ENCODE measurements at places on chromosomes 12 and 14. TPM values are rescaled to one million over a fixed set of nuclear protein-coding genes. Genes with fewer than 3 reads are reported as not detected.

Gene LBHD2
- not detected for total RNA-seq

Gene ABCD2
- total RNA-seq: 0.74 TPM

GRCh38 chr14:37369425-37369824, 171.7 kb downstream of the MIPOL1 start:
- no peak overlapping the region for H3K27ac ChIP-seq
- H3K4me3 ChIP-seq: no peak overlapping the region

GRCh38 chr12:57836442-57837375, 9.8 kb downstream of the CTDSP2 start:
- H3K27ac ChIP-seq: peak overlapping the region; percentile 59
- peaks cover 59% of the 10 kb centered on the region for H3K4me1 ChIP-seq
- H3K27me3 ChIP-seq: no peaks in the 10 kb centered on the region
- no peak overlapping the region for H3K4me3 ChIP-seq
- peak; percentile 99 for DNase-seq
- peaks cover 15% of the 10 kb centered on the region for H3K36me3 ChIP-seq

Gene CLEC12A
- total RNA-seq: 15.0 TPM

DNA sequence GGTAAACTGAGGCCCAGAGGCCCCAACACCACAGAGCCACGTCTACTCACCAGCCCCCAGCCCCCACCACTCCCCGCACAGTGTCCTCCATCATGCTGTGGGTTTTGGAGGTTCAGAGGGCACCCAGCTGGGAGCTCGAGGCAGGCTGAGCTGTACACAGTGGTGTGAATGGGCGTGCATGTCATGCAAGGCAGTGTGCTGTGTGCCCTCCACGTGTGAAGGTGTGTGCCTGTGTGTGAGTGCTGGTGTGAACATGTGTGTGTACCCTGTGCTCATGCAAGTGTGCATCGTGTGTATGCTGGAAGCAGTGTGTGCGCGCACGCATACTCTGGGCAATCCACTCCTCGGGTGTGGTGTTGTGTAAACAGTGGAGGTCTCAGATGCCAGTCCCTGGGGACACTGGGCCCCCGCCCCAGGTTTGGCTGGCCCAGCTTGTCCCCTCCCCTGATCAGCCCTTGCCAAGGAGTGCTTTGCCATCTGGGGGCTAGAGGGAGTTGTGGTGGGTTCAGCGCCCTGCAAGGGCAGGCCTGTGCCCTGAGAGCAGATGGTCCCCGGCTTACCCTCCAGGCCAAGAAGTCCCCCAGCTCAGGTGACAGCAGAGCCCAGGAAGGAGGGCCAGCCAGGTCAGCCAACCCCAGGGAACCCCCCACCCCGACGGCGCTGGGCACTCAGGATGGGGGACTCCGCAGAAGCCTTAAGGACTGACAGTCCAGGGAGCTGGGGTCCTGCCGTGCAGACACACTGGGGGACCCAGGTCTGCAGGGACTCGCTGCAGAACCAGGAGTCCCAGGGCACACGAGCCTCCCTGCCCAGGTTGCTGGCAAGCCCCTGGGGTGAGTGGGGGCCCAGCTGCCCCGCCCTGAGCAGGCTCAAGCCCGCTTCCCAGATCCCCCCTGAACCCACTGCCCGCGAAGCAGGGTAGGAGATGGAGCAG, 23.8 kb upstream of the GPR132 start:
- H3K27me3 ChIP-seq: no peaks in the 10 kb centered on the region
- peaks cover 2% of the 10 kb centered on the region for H3K4me1 ChIP-seq
- peak overlapping the region; percentile 42 for H3K27ac ChIP-seq
- no peak for DNase-seq
- H3K36me3 ChIP-seq: no peaks in the 10 kb centered on the region
- no peak overlapping the region for H3K4me3 ChIP-seq

DNA sequence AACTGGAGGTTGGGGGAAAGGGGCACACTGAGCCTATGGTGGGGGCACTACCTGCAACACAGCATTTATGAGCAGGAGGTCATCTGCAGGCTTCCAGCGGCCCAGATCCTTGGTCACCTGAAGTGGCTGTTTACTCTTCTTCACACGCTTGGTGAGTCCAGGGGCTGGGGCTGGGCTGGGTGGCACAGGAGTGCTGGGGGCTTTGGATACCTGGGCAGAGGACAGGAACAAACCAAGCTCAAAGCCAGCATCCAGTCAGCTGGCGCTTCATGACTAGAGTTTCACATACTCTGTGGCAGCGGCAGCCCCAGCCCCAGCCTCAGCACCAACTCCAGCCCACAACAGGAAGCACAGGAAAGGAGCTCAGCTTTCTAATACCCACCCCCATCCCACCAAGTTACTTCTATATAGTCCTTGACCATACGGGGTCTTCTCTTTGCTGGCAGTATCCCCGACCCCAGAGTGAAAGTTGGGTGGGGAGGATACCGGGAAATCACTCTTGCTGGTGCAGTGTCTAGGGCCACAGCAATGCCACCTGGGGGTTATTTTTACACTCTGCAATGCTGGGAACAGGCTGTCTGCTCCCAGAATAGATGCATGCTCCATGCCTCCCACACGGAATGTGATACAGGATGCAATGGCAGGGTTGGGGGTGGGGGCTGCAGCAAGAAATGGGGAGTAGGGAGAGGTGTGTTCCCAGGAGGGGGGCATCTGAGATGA, 3.1 kb downstream of the MCRS1 start:
- no peak overlapping the region for H3K27ac ChIP-seq
- H3K36me3 ChIP-seq: peaks cover 9% of the 10 kb centered on the region
- no peak overlapping the region for H3K4me3 ChIP-seq
- DNase-seq: no peak

DNA sequence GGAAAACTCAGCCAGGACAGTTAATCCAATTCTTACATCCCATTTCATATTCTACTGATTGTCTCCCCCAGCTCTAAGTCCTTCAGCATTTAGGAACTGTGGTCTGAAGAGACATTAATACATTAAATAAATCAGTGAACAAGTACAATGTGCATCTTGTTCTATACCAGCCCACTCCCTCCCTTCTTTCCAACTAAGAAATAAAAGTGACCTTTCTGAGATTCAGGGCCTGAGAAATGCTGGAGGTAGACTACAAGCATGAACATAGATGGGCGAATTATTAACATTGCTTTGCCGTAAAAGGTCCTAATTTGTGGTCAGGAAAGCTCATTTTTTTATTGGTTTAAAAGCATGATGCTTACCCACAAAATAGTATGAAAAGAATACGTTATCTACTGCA, 113.1 kb downstream of the NELL2 start:
- H3K36me3 ChIP-seq: no peaks in the 10 kb centered on the region
- no peak for DNase-seq
- no peaks in the 10 kb centered on the region for H3K27me3 ChIP-seq
- H3K4me1 ChIP-seq: no peaks in the 10 kb centered on the region
- H3K4me3 ChIP-seq: no peak overlapping the region

Gene ACVRL1
- 186 TPM for total RNA-seq

DNA sequence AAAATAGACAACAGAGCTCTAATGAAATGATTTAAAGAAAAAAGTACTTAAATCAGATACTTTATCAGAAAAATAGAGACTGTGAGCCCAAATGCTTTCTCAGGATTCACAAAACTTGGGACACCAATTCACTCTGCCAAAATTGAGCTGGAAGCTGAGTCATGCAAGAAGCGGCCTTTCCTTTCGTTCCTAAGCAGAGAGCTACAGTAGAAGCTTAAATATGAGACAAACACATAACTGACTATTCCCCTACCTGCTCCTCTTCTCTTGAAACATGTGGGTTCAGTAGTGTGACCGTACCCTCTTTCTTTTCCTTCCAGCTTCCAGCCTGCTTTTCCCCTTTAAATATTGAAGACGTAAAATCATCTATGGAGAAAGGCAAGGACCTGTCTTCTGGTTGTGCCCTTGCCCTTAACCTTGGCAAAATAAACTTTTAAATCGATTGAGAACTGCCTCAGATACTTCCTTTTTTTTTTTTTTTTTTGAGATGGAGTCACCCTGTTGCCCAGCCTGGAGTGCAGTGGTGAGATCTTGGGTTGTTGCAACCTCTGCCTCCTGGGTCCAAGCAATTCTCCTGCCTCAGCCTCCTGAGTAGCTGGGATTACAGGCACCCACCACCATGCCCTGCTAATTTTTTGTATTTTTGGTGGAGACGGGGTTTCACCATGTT, 4.4 kb upstream of the SDS start:
- H3K27me3 ChIP-seq: no peaks in the 10 kb centered on the region
- no peak overlapping the region for H3K27ac ChIP-seq
- no peak overlapping the region for H3K4me3 ChIP-seq
- H3K4me1 ChIP-seq: no peaks in the 10 kb centered on the region

- no peak overlapping the region for H3K4me3 ChIP-seq
- H3K4me1 ChIP-seq: no peaks in the 10 kb centered on the region
- DNase-seq: no peak
- no peak overlapping the region for H3K27ac ChIP-seq
- no peaks in the 10 kb centered on the region for H3K27me3 ChIP-seq
Measured at GRCh38 chr12:51406859-51407258, 15.7 kb upstream of the GALNT6 start.

DNA sequence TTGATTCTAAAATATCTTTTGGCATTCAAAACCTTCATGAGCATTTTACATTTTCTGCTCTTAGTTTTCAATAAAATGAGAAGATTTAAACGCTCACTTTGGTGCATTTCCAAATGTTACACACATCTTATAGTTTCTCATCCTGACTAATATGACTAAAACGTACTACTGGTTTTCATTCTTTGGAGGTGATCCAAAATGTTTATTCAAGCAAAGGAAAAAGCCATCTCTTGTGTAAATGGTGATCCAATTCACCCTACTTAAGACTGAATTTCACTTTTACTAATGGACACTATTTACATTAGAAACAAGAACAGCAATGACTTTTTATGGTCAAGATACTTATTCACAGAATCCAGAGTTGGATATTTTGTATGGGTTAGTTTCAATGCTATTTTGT, 86.6 kb downstream of the KITLG start:
- H3K4me3 ChIP-seq: no peak overlapping the region
- H3K27me3 ChIP-seq: no peaks in the 10 kb centered on the region
- DNase-seq: peak; percentile 50
- no peak overlapping the region for H3K27ac ChIP-seq
- H3K4me1 ChIP-seq: no peaks in the 10 kb centered on the region

Gene GALNT9
- 1.4 TPM for total RNA-seq

Data from lung (tissue), 17 donors.